ENCODE measurements at places on chromosomes 5 and 9. TPM values are rescaled to one million over a fixed set of nuclear protein-coding genes. Genes with fewer than 3 reads are reported as not detected.

- peak; percentile 77 for DNase-seq
These were observed 69.3 kb downstream of the HSD17B3 start for GRCh38 chr9:96232539-96233241.

GRCh38 chr5:83368835-83369234, 102.7 kb upstream of the VCAN start:
- no peak for DNase-seq

GRCh38 chr5:95422838-95423237, 31.7 kb downstream of the FAM81B start:
- no peak for DNase-seq

- no peak for DNase-seq
These were observed 117.8 kb downstream of the PTTG1 start for GRCh38 chr5:160539431-160539830.

- no peak for DNase-seq
These were observed 24.5 kb upstream of the RAB14 start for GRCh38 chr9:121226175-121226574.

FAM193B gene
- 113 TPM for total RNA-seq

GRCh38 chr9:88775559-88775958, 215.7 kb upstream of the S1PR3 start:
- DNase-seq = no peak

GRCh38 chr9:134412298-134412711, 86.0 kb downstream of the RXRA start:
- DNase-seq = no peak

GRCh38 chr5:77758141-77758938, 17.8 kb downstream of the TBCA start:
- no peak for DNase-seq

RNF180 gene
- total RNA-seq = 16.4 TPM

DDX4 gene
- not detected for total RNA-seq

PTGDS gene
- total RNA-seq = 1,668 TPM

CERCAM gene
- total RNA-seq = 41.7 TPM

NNT gene
- 38.1 TPM for total RNA-seq

DNA sequence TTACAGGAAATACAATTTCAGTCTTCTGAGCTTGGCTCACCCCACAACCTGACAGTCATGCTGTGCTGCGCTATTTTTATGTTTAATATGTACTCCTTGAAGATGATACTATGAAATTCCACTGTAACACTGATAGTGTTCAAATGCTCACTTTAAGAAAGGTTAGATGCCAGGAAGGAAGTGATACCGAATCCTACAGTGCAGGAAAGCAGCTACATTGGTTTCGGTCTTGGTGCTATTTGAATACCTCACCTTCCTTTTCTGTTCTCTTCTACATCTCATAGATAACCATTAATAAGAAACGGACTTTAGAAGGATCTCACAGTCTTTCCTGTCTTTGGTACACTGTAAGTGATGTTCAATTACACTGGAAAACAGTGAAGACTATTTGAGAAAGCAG, 117.6 kb downstream of the SEMA5A start:
- no peak for DNase-seq

OR2Y1 gene
- total RNA-seq = not detected

- DNase-seq = no peak
These were observed 28.4 kb downstream of the ZFP62 start for GRCh38 chr5:180832638-180833068.

CDH9 gene
- total RNA-seq = not detected

UNC13B gene
- 36.2 TPM for total RNA-seq

DNA sequence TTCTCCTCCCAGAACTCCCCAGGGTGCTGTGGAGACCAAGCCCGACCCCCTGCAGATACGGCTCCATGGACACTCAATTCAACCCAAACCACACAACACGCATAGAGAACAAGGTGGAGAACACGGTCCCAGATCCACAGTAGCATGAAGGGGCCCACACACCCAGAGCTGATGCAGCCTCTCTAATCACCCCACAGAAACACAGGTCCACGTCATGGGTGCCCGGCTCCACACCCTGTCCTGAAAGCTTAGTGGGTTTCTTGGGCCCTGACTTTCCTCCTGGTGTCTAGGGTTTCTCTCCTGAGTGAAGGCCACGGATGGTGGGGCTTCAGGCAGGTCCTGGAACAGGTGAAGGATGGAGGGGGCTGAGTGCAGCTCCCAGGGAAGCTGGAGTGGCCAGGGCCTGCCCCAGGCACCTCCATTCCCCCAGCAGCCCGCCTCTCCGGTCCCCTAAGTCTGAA, 1.5 kb upstream of the SLC23A1 start:
- no peak for DNase-seq

IRX2 gene
- total RNA-seq = 0.13 TPM

- no peak for DNase-seq
These were observed 434.9 kb upstream of the SLC30A5 start for GRCh38 chr5:68658810-68659372.

DNA sequence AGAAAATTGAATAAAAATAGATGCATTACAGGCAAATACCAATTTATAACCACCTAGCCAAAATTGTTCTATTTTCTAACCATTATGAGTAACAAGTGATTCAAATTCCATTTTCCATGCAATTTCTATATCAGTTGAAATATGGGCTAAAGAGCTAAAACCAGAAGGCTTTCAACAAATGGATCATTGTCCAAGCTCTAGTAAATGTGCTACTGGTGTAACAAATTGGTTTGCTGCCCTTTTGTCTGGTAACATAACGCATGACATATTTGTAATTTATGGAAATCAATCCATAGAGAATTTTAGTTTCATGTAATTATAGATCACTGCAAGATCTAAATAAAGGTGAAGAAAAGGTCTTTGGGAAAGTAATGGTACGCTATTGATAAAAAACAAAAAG, 708.0 kb upstream of the GRAMD2B start:
- DNase-seq = no peak

- no peak for DNase-seq
These were observed 32.5 kb downstream of the TERT start for GRCh38 chr5:1262381-1262780.

PCDHGA10 gene
- total RNA-seq = 8.9 TPM

DNA sequence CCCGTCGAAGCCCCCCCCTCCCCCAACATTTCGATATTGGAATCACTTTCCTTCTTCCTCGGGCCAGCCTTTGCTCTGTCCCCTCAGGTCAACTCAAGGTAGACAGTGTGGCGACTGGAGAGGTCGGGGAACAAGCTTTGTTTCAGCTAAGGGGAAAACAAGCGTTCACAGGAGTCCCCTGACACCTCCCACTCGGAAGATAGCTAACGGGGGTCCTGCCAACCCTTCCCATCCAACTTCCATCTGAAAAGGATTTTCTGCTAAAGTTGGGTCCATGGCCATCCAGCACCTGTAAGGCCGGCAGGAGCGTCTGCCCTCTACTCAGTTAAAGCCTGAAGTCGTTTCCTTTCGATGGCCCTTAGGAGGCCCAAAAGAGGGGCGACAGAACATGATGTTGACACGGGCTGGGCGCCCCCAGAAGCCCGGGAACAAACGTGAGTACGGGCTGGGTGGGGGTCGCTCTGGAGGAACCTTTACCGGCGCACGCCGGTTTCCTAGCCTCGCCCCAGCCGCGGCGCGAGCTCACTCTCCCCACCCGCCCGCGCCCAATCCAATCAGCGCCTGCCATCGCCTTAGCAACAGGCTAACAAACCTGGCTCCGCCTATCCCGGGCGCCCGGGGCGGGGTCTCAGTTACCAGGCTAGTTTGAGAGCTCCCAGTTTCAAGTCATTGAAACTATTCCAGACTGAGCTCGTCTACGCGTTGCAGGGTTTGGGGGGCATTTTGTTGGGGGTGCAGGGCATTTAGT, 2.5 kb downstream of the ARRDC3 start:
- DNase-seq = peak; percentile 99

SLC6A7 gene
- total RNA-seq = not detected

DNA sequence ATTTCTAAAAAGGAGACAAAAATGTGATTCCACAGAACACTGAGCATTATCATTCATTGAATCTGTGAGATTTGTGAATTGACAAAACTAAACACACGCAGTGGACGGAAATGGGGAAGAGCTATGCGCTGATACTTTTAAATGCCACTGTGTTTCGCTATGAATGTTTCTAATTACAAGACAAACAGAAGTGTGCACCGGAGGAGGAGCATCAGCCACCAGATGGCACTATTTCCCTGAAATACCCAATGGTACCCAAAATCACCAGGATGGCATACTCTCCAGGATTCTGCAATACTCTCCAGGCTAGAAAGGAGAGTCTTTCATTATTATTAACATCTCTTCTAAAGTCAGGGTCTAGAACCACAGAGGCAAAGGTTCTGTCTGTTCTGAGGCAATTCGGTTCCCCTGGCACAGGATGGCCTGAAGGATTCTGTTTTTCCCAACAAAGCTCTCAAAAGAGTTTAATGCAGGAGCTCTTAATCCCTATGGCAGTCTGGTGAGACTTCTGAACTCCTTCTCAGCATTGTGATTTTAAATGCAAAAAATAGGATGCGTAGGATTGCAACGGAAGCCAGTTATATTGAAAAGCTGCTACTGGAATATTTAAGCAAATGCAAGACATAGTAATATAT, 13.8 kb upstream of the PUM3 start:
- DNase-seq = peak; percentile 76

GRCh38 chr5:56585999-56586691, 229.2 kb upstream of the MAP3K1 start:
- peak; percentile 72 for DNase-seq

ENTPD2 gene
- total RNA-seq = 24.3 TPM

- DNase-seq = no peak
These were observed 165.6 kb downstream of the YTHDC2 start for GRCh38 chr5:113678924-113679575.

- no peak for DNase-seq
These were observed 33.6 kb downstream of the TLR4 start for GRCh38 chr9:117737721-117738226.

FRRS1L gene
- total RNA-seq = 12.8 TPM

HK3 gene
- 21.1 TPM for total RNA-seq

All from sciatic nerve (tissue), 2 donors.